ENCODE measurements at places on chromosomes 6 and 20.
A peak's percentile ranks its signal among the peaks of the same experiment; 100 is the strongest.

DNA sequence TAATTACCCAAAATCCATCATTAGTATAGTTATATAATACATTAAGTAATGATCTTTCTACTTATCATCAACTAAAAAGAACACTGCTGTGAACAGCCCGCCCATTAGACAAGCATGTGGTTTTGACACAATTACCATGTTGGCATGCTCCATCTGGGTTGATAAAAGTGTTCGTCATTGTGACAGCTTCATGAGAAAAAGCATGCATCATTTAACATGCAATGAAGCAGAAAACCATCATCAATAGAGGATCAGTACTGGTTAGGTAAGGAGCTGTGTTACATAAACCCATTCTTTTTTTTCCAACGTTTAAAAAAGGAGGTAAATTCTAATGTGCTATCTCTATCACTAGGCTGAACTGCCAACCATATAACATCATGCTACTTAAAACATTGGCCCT, 101.9 kb downstream of the EPB41L2 start:
- no peak for DNase-seq

- no peak for DNase-seq
Measured at GRCh38 chr6:14088600-14089192, 28.9 kb upstream of the CD83 start.

GRCh38 chr6:154154389-154154967, 115.4 kb downstream of the OPRM1 start:
- DNase-seq, result peak; percentile 23

- no peak for DNase-seq
Measured at GRCh38 chr6:69279805-69280204, 517.0 kb downstream of the LMBRD1 start.

DNA sequence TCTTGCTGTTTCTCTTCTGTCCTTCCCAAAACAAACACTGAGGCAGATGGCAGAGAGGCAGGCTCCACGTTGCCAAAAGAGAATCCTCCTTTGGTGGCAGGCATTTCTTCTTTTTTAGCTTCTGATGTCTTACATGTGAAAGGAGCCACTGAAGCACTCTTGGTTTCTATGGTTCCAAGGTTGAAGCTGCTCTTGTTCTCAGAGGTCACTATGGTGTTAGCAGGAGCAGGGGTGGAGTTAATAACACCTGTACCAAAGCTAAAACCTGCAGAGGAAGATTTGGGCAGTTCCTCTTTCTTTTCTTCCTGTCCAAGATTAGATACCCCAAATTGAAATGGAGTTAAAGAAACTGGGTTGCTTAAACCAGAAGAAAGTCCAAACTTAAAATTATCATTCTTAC, 28.8 kb downstream of the FAM8A1 start:
- DNase-seq, result no peak

DNA sequence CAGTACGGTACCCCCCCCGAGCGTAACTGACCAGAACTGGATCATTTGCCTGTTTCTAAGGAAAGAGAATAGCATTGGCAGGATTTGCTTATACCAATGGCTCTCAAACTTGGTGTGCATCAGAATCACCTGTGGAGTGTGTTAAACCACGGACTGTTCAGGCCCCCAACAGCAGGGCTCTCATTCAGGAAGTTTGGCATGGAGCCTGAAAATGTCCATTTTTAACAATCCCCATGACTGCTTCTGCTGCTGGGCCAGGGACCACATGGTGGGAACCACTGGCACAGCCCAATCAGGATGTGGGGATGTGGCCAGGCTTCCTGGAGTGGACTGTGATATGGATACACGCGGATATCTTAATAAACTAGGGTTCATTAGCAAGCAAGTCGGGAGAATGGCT, 53.9 kb downstream of the GTF2H5 start:
- DNase-seq, result no peak

- DNase-seq, result no peak
Measured at GRCh38 chr6:113971741-113972140, 793 bp upstream of the HDAC2 start.
